NCI-H1417 treated with DMSO at 0.1 percent for 48 hours (cell line): ENCODE measurements at places on chromosomes 4 and X.
A peak's percentile ranks its signal among the peaks of the same experiment; 100 is the strongest.

DNA sequence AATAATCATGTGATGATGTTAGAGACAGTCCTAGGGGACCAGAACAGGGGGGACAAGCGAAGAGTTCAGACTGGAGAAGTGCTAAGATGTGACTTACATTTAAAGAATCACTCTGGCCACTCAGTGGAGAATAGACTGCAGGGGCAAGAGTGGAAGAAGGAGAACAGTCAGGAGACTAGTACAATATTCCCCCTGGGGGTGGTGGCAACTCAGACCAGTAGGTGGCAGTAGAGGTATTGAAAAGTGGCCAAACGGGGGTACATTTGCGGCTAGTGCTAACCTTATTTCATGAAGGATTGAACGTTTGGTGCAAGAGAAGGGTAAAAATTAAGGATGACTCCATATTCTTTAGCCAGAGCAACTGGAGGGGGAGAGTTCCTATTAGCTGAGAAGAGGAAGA is 2.7 kb upstream of the BMX start:
- DNase-seq: peak; percentile 25

DNA sequence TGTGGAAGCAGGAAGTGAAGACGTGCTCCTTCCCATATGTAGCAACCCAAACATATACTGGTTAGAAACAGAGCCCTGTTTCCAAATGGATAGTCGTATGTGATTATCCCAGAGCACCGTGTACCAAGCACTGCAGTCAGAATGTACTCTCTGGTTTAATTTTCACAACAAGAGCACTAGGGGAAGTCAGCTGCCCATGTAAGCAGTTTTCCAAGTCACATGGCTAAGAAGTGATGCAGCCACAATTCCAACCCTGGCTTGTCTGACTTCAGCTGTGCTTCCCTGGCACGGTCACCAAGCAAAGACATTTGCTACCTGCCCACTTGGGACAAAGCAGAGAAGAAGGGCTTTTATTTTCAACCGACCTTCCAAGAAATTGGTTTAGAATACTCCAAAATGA is 28.2 kb upstream of the CEP135 start:
- DNase-seq: no peak

- no peak for DNase-seq
These were observed 101.1 kb upstream of the TEX13D start for GRCh38 chrX:124231451-124231759.

DNA sequence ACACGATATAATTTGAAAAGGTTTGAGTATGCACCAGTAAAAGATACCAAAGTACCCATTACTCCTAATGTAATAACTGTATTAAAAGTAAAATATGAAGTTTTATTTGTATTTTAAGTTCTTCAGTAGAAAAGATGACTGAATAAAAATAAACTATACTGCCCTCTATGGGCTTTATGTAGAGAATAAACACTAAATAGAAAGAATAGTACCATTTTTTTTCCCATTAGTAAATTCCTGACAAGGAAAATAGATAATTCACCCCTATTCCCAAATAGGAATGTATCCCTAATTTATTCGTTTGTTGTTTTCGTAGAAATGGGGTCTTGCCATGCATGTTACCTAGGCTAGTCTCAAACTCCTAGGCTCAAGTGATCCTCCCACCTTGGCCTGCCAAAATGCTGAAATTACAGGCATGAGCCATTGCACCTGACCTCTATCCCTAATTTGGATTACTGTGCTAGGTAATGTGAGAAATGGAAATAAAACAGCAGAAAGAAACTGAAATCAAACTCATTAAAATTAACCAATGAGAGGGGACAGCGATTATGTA is 73.6 kb upstream of the COX18 start:
- no peak for DNase-seq

DNA sequence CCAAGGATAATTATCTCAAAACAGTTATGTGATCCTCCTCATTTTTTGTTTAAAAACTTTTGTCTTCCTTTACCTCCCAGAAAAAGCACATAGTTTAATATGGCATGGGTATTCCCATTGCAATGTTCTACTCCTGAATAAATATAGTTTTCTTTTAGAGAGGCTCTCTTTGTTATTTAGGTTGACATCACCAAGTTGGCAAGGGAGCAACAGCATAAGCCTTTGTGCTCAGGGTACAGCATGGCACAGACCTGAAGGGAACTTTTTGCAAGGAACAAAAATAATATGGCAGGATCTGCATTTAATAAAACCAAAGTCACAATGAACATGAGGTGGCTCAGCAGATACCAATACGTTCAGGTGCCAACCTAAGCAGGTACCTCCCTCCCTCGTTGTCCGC is 47.1 kb upstream of the NPY2R start:
- no peak for DNase-seq
